Activated CD8-positive, alpha-beta memory T cell treated with anti-CD3 and anti-CD28 coated beads, Interleukin-2, amount 50 U/mL, for 48 hours (primary cell): ENCODE measurements at places on chromosomes 6 and 20.

DNA sequence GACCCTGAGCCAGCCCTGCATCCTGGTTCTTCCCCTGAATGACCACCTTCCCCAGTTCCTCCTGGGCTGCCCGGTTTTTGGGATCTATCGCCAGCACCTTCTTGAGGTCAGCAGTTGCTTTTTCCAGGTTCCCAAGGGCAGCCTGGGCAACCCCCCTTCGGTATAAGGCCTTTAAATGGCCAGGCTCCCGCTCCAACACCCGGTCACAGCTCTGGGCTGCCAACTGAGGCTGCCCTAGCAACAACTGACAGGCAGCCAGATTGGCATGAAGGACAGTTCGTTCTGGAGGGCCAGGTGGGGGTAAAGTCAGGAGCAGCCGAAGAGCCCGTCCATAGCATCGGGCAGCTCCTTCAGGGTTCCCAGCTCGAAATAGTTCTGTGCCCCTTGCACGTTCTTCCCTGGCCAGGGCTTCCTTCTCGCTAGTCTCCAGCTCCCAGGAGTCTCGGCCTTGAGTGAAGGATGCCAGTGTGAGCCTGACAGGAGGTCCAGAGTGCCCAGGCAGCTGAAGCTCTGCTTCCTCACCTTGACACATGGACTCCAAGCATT lies 778 bp upstream of the ATF6B start:
- no peak for DNase-seq

GRCh38 chr20:59600472-59600871 lies 3.9 kb upstream of the PHACTR3 start:
- no peak for DNase-seq

DNA sequence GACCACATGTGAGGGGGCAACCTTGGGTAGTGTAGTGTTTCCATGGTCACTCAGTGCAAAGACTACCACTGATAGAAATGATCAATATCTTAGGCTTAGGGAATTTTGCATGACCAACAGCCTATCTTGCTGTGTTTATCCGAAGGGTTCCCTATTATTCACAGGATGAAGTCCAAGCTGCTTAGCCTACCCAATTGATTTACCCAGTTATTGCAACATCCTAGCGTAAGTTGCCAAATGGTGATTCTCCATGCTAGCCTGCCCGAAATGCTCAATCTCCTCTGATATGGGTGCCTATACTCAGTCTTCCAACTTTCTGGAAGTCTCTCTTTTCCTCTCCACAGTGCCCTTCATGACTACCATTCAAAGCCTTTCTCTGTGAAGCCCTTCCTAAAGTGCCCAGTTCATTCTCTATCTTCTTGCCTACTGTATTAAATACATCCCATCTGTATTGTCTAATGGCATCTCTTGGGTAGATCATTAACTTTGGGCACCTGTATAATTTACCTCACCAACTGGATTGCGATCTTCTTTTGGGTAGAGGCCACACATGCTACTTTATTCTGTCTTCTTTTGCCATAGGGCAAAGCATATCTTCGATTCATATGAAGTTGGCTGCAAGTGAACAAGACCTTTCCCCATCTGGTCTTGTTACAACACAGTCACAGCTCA lies 240.5 kb downstream of the CLIC5 start:
- no peak for DNase-seq

- DNase-seq: no peak
Observed at GRCh38 chr6:149896491-149896890, 1.4 kb downstream of the RAET1E start.

DNA sequence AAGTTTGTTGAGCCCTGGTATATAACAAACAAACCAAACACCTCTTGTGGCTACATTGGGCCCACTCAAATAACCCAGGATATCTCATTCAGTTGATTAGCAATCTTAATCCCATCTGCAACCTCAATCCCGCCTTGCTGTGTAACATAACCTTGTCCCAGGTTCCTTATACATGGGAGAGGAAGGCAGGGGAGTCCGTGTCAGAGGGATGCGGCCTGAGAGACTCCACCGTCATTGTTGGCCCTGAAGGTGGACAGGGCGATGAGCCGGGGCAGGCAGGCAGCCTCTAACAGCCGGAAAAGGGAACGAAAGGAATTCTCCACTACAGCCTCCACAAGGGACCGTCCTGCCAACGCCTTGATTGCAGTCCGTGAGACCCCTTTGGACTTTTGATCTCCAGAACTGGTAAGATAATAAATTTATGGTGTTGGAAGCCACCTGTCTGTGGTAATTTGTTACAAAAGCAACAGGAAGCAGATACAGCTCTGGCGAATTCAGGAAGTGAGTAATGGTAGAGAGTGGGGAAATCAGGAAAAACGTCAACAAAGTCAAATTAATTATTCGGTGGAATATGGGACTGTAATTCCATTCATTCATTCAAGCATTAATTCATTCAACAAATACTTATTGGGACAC lies 124.5 kb upstream of the SALL4 start:
- no peak for DNase-seq

- DNase-seq: peak; percentile 96
Observed at GRCh38 chr20:33731693-33732165, at the start of gene ZNF341. ZNF341 (plus strand) TSS chr20:33731996; CDS start chr20:33732022, 26 bp downstream.

- no peak for DNase-seq
Observed at GRCh38 chr6:143193571-143194094, 132.9 kb downstream of the AIG1 start.

- no peak for DNase-seq
Observed at GRCh38 chr6:128886706-128887105, 3.8 kb downstream of the LAMA2 start.

GRCh38 chr6:108748055-108748454 lies 100.2 kb upstream of the ARMC2 start:
- DNase-seq: no peak

DNA sequence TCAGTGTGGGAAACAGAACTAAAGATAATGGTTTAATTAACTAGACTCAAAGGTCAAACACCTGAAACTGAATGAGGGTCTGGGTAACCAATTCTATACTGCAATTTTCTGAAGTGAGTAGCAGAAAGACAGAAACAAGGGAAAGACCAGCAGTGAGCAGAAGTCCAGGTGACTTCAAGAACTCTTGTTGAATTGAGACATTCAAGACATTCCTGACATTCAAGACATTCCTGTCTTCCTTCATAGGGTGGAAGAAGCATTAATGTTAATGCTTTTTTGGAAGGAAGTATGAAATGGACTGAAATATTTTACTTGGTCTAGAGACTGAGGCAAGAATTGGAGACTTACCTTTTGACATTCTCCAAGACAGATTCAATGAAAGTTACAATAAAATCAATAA lies 529.9 kb upstream of the MMS22L start:
- no peak for DNase-seq

- no peak for DNase-seq
Observed at GRCh38 chr6:84421031-84421430, 193.6 kb upstream of the CEP162 start.

DNA sequence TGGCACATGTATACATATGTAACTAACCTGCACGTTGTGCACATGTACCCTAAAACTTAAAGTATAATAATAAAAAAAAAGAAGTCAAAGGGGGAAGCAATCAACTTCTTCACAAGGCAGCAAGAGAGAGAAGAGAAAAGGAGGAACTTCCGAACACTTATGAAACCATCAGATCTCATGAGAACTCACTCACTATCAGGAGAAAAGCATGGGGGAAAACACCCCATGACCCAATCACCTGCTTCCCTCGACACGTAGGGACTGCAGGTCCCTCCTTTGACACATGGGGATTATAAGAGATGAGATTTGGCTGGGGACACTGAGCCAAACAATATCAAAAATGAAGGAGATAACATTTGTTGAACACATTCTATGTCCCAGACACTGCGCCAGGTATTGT lies 94.8 kb upstream of the PHACTR1 start:
- no peak for DNase-seq

GRCh38 chr6:127854009-127854408 lies 46.8 kb downstream of the THEMIS start:
- no peak for DNase-seq

DNA sequence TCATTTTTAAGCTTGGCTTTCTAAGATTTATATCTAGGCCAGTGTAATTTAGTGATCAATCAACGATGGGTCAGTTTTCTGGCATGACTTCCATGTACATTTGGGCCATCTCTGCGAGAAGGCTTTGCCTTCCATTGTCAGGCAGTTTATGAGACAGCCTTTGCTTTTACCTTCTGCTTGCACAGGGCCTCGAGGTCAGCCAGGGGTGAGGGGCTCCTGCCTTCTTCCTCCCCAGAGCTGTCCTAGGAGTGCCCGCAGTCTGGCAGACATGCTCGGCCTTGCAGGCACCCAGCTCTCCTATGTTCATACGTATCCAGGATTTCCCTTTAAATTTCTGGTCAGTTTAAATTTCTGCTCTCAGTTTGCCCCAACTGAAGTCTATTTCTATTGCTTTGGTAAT lies 367.2 kb downstream of the SMOC2 start:
- no peak for DNase-seq

DNA sequence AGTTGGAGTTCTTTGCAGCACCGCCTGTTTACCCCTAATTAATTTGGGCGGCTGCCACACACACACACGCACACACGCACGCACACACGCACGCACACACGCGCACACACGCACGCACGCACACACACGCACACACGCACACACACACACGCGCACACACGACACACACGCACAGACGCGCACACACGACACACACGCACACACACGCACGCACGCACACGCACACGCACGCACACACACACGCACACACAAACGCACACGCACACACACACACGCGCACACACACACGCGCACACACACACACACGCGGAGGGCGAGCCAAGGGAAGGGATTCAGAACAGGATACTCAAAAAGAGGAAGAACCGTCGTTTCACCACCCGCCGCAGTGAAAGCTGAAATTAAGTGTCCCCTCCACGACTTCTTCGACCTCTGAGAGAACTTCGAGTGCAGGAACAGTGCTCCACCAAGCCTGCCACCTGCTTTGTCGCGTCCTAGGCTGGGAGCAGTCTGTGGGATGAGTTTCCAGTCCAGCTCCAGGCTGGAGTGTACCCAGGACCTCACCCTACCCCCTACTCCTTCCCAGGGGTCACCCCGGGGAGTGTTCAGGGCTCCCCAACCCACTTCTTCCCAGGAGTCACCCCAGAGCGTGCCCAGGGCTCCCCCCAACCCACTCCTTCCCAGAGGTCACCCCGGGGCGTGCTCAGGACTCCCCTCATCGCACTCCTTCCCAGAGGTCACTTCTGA lies 1.1 kb downstream of the RNASET2 start:
- DNase-seq: peak; percentile 66

- no peak for DNase-seq
Observed at GRCh38 chr6:16109659-16110305, 19.1 kb upstream of the MYLIP start.

DNA sequence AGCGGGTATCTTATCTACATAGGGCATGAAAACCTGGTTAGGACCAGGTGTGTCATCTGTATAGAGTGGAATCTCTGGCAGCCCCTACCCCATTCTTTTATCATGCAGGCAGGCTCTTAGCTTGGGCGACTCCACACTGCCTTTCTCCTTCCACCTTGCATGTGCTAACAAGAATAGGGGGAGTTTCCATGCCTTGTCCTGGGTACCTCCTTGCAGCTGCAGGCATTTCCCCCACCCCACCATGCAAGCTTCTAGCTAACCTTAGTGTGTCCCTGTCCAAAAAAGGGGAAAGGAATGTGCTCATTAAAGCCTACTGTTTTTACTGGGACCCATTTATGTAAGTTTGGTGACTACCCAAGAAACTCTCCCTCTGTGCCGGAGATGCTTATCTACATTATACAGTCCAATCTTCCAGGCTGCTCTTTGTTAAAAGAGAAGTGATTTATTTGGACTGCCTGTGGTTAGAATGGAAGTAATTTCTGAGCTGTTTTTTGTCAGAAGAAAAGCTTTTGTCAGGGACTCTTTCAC lies 10.5 kb upstream of the CEP43 start:
- DNase-seq: no peak

DNA sequence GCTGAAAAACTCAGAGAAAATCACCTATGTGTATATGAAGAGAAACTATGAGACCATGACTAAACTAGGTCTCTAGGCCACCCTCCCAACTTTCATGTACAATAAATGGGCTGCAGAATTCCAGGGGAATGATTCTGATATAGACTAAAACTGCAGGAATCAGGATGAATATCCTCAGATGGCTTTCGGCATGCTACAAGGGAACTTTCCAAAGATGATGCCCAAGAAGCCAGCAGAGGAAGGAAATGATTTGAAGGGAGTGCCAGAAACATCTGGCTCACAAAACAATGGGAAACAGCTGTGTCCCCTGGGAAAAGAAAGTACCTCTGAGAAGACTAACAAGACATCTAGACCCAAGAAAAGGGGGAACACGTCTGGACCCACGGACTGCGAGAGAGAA lies 41.1 kb downstream of the PLN start:
- DNase-seq: no peak

- DNase-seq: no peak
Observed at GRCh38 chr6:33733709-33734007, 13.0 kb downstream of the IP6K3 start.
